ENCODE measurements at places on chromosomes 12 and 14.

- no peak for DNase-seq
Observed at GRCh38 chr12:18139989-18140596, 50.1 kb upstream of the RERGL start.

DNA sequence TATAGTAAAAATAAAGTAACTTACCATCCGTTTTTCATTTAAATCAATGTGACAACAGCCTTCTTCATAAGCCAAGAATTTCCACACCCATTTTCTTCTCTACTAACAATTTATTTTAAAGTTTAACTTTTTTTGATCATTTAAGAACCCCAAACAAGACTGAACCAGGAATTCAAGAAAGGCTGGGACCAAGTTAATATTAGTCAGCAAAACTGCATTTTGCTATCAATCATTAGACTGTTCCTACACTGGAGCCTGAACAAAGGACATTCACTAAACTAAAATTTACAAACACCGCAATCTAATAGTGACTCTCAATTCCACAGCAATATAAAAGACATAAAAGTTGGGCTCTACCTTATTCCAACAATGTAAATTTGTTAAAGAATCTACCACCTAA lies 73.6 kb downstream of the OSBPL8 start:
- DNase-seq = no peak

DNA sequence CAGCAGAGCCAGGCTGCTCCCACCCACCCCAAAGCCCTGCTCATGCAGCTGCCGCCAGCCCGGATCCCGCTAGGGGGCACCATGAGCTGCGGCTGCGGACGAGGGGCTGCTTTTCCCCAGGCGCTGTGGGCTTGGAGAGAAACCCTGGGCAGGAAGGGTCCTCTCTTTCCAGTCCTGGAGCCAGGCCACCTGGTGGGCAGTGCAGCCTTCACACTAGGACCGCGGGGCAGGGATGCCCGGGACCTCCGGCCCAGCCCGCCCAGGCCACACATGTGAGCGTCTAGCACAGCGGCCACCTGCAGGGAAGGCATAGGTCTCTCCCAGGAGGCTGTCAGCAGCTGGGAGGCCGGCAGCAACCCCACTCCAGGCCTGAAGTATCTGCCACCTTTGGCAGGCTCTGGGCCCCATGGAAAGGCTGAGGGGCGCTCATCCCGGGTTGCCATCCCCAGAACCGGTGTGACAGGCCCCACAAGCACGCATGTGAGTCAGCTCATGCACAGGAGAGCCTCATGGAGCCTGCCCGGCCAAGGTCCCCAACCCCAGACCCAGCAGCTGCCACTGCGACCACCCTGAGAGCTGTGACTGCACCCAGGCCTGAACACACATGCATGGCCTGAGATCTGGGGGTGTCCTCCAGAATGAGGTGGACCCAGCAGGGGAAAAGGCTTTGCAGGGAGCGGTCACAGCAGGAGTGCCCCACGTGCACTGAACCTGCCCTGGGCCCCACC lies 280.0 kb upstream of the RTL1 start:
- DNase-seq = peak; percentile 44

- no peak for DNase-seq
Observed at GRCh38 chr12:25694072-25694471, 141.0 kb upstream of the LMNTD1 start.

DNA sequence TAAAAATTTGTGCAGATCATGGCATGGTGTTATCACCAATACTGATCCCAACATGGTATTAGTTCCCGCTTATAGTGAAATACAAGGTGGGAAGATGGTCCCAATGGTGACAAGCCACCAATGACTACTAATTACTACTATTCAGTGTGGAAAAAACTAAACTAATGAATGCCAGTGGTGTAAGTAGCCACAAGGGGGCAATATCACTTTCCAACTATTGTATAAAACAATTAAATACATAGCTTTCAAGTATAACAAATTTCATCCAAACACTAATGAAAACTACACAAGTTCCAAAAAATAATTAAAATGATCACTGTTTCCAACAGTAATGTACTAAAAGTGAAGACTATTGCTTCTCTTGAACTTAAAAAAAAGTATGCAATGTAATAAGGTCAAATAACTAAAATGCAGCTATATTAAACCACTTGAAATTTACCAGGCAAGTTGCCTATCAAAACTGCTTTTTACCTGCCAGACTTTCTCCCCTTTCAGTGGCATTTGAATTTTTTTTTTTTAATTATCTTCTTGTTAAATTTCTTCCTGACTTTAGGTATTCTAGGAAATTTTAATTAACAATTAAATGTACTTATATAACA lies 58.0 kb downstream of the PAPLN start:
- DNase-seq = no peak
